ENCODE measurements at places on chromosomes 5 and 9.

DNA sequence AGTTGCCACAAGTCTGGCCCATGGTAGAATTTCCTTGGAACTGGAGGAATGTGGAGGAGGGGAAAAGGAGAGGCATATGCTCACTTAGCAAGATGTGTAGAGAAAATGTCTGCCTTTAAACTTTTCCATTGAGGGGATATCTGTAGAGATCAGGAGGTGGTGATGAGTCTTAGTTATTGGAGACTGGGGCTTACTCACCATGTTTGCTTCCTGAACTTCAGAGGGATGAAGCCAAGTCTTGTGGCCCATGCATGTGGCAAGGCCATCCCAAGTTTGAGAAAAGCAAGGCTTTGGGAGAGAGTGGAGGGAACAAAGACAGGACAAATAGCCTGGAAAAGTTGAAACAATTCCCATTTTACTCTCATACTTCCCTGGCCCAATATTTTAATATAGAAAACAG lies 124.5 kb downstream of the GDNF start:
- peak; percentile 52 for DNase-seq

- DNase-seq: no peak
Observed at GRCh38 chr9:73230251-73230650, 78.6 kb downstream of the ANXA1 start.

- DNase-seq: no peak
Observed at GRCh38 chr5:79878721-79879336, 112.2 kb downstream of the MTX3 start.

DNA sequence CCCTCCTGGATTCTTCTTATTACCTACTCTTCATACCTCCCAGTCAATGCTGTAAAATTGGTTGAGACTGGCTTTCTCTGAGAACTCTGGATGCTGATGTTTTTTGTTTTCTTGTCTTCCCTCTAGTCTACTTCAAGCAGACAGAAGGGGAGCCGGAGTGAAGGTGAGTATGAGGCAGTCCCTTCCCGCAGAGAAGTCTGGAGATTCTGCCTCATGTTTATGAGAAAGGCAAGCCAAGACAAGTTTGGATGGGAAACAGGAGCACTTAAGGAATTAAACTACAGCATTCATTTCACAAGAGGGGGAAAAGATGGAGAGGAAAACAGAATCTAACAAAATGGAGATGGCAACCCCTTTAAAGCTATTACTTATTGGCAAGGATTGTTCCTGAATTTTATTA lies 246.1 kb downstream of the TRIM32 start:
- DNase-seq: no peak

- no peak for DNase-seq
Observed at GRCh38 chr5:23717486-23717885, 210.1 kb downstream of the PRDM9 start.

- no peak for DNase-seq
Observed at GRCh38 chr9:27436234-27436633, 87.9 kb upstream of the IFNK start.

GRCh38 chr9:18485714-18486113 lies 11.8 kb downstream of the ADAMTSL1 start:
- no peak for DNase-seq

DNA sequence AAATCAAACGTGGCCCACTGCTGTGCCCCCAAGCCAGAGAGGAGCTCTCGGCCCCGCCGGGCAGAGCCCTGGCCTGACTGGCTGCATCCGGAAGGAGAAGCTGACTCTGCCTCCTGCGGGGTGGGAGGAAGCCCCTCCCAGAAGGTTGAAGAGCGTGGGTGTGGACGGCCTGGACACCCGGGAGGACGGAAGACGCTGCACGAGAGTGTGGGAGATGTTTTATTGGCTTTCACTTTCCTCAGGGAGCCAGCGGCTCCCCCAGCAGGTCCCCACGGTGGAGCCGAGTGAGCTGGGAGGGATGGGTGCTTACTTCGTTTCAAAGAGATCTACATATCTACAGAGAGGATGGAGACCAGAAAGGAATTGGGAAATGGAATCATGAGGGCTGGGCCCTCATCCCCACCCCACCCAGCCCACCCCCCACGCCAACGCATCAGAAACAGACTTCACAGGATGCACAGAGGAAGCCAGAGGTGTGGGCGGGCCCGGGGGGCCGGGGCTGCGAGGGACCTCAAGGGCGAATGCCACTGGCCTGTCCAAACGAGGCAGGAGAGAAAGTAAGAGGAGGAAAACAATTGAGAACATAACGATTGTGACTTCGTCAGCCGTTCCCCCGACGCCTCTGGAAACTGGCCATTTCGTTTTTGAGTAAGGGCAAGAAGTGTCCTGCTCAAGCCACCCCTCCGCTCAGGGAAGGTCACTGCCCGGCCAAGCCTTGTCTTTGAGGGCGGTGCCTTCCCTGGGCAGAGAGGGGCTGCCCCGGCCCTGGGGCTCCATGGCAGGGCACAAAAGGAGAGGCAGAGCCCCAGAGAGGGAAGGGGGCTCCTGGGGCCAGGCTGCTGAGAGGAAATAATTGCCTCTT lies 32.1 kb downstream of the FAM163B start:
- peak; percentile 48 for DNase-seq

DNA sequence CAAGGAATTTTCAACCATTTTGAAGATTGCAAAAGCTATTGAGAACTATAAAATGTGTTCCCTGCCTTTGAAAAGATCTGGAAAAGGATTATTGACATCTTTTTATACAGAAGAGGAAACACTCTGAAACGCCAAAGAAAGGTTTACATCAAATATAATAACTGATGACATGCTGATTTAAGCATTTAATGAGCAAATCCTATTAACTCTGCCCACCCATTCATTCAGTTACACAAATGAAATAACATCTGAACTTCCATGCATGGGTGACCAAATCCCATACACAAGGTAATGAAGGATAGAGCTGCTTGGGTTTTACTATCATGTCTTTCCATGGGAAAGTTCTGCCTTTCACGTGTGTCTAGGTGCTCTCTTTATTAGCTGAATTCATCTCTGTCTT lies 589.4 kb upstream of the WWC1 start:
- DNase-seq: no peak

GRCh38 chr9:130239741-130240241 lies 25.8 kb upstream of the HMCN2 start:
- DNase-seq: no peak

DNA sequence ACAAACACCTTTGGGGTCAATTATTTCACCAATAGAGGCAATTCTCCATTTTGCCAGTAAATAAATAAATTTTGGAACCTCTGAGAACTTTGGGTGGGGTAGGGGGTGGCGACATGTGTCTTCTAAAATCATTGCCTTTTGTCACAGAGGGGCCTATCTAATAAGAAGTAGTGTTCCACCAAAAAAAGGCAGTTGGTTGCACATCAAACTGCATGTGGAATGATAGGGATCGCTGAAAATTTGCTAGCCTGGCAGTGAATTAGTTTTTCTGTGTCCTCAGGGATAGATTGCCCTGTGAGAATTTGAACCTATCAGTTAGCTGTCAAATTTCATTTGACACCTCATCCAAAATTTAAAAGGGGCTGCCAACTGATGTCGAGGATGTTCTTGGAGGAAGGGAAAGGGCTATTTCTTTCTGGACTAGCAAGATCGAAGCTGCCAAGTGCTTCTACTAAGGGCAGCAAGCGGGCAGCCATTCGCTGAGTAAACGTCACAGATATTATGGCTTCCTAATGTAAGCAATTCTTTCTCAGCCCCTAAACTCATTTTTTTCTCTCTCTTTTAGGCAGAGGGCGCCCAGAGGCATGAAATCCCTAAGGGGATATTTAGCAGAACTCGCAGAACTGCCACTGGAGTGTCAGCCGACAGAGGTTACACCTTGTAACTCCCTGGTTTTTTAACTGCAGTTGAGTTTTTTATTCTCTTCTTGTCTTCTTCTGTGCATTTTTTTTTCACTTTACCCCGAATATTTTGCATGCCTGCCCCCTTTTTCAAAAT lies 2208.1 kb upstream of the WWC1 start:
- DNase-seq: no peak

- DNase-seq: no peak
Observed at GRCh38 chr5:109298794-109299193, 111.0 kb downstream of the PJA2 start.

DNA sequence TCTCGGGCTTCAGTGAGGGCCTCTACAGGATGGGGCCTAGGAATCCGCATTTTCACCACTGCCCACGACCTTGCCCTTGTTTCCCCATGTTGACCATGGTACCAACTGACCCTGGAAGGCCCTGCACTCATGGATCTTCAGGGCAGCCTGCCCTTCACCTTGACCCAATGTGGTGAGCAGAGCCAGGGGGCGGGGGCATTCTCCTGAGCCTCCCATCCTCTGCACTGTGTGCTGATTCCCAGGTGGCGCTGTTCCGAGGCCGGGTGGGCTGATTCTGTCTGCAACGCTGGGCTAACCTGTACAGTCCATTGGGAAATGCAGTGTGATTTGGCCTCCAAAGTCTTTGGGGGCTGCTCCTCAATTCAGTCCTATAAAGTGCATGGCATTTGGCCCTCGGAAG lies 68.7 kb downstream of the SHB start:
- DNase-seq: no peak
